ENCODE measurements at places on chromosomes 16 and 17.
A peak's percentile ranks its signal among the peaks of the same experiment; 100 is the strongest.

- peak; percentile 79 for DNase-seq
Observed at GRCh38 chr16:17339764-17340541, 130.8 kb downstream of the XYLT1 start.

DNA sequence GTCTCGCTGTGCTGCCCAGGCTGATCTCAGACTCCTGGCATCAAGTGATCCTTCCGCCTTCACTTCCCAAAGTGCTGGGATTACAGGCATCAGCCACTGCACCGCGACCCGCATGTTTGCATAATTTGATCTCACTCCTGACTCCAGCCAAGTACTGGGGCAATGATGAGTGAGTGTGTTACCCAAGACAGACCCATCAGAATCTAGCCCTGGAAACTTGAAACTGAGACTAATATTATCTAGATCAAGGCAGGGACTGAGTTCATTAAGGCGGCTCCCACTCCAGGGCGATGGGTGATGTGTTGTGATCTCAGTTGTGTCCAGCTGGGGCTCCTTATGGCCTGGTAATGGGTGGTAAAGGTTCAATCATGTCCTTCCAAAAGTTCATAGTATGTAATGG, 53.4 kb downstream of the EMP2 start:
- no peak for DNase-seq

GRCh38 chr17:80232438-80232837, 12.2 kb downstream of the SLC26A11 start:
- no peak for DNase-seq

DNA sequence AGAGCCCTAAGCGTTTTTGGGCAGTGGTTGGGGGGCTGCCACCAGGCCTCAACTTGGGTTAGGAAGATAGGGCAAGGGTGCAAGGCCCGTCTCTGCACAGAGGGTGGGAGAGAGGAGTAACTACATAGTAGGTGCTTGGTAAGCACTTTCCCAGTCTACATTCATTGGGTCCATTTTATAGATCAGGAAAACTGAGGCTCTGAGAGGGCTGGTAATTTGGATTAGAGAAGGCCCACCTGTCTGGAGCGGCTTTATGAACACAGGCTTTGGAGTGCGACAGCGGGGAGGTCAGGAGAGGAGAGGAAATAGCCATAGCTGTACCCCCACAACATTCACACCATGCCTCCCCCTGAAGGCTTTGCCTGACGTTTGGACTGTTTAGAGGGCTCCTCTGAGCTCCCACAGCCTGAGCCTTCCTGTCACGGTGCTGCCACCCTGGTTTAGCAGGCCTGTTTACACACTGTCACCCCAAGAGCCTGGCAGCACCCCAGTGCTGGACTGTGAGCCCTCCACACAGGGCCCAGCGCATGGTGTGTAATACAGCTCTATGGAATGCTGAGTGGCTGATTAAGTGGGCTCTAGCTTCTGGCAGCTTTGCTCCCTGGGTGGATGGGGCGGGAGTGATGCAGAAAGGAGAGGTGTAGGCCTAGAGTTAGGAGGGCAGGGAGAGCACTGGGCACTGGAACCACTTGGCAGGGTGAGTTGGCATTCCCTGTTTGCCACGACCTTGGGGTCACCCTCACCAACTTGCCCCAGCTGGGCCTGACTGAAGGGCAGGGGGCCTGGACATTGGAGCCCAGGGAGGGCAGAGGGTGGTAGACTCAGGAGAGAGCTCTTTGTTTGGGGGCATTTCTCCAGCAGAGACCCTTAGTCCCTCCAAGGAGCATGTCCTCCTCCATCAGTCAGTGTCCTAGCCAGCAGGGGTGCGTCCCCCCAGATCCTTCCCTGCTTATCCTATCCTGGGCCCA, 73.7 kb downstream of the RAI1 start:
- no peak for DNase-seq

GRCh38 chr16:63315229-63315628, 1279.0 kb upstream of the CDH8 start:
- no peak for DNase-seq

- DNase-seq = no peak
Observed at GRCh38 chr17:77716289-77716926, 242.1 kb upstream of the TNRC6C start.

DNA sequence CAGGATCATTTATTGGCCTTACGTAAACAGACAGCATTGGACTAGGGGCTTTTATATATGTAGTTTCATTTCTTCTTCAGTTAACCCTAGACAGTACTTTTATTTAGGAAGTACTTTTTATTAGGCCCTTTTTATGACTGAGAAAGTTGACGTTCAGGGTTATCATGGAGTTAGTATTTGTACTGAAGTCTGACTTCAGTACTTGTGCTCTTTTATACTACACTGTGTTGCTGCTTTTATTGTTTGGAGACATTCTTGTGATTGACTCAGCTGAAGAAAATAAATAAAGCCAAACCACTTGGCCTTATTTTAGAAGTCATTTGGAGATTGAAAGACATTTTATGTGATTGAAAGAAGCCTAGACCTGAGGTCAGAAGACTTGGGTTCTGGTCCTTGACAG, 6.9 kb downstream of the LIG3 start:
- no peak for DNase-seq

DNA sequence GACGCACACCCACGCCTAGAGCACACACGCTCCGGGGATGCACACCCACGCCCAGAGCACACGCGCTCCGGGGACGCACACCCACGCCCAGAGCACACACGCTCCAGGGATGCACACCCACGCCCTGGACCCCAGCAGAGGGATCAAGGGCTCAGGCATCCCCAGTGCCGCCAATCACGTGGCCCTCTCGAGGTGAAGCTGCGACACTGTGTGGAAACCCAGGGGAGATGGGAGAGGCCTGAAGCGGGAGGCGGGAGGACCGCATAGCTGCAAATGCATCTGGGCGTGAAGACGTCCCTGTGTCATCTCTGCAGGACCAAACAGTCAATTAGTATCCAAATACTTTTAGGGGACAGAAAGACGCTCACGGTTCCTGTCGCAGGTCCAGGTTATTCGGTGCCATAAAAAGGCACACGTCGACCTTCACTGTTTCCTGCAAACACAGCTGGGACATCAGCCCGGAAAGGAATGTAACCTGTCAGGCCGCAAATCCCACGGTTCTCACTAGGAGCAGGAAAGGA, 56.4 kb downstream of the TBC1D16 start:
- DNase-seq = no peak

- no peak for DNase-seq
Observed at GRCh38 chr17:80962356-80963329, 29.0 kb upstream of the CHMP6 start.

DNA sequence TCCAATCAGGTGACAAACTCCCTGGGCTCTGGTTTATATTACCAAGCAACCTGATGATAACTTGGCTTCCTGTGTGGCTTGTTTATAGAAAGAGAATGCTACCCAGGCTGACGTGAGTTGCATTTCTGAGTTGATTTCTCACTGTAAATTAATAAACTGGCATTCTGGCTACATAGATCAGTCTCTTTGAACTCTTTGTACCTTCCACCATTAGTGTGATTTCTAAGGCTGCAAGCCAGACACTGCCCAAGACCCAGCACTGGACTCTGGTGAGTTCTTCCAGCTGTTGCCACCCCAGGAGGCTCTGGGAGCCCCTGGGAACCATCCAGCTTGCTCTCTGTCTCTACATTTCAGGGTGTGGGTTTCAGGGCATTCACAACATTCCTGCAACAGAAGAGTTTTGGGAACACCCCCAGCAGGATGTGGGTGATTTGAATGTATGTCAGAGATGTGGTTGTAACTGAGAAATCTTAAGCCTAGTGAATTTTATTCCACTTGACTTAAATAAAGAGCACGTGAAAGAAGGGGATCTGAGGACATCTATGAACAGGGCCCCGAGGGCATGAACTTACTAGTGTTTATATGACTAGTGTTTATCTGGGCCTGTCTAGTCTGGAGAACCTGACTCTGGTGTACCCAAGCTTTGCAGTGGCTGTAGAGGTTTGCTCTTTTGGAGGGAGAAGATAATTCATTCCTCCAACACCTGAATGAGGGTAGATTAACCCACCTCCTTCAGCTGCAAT, 30.3 kb upstream of the LRRC37A start:
- DNase-seq = peak; percentile 94

DNA sequence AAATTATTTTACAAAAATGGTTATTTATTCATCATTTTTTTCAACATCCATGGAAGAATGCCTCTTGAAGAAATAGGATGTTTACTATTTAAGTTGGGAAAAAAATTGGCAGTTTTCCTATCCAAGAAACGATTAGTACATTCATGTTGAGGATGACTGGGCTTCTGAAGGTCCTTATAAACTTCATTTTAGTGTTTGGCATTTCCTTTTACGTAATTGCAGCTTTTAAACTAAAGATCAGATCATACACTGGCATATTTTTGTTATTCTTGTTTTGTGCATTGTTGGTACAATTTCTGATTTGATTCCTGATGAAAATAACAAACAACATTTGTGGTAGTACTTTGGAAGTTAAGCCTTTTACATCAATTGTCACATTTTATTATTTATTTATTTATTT, 11.5 kb downstream of the KCNJ16 start:
- no peak for DNase-seq

DNA sequence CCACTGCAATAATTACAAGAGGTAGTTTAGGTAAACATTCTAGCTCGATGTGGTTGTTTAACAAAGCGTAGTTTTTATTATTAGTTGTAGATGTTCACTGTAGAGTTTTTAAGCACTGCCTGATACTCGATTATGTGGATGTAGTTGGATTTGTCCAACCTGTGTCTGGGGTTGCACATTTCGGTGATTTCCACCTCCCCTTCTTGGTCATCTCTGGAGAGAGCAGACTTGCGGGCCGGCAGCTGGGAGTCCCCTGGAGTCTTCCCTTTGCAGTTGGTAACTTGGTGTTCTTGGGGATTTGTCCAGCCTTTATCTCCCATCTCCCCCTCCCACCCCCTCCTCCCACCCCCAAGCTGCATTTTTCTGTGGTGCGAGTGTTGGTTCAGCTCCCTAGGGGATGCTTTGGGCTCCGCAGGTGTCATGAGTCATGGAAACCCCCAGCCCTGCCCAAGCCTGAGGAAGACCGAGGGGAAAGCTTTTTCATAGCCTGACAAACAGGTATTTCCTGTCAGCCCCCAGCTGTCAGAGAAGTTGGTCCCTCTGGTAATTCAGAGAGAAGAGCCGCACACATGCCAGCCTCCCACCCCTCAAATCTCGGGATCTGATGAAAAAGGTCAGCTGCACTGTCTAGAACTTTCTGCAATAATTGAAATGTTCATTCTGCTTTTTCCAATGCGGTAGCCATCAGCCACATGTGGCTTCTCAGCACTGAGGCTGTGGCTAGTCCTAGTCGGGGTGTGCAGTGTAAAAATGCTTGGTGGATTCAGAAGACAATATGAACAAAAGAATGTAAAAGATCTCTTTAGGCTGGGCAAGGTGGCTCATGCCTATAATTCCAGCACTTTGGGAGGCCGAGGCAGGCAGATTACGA, 50.3 kb downstream of the KSR1 start:
- peak; percentile 9 for DNase-seq

DNA sequence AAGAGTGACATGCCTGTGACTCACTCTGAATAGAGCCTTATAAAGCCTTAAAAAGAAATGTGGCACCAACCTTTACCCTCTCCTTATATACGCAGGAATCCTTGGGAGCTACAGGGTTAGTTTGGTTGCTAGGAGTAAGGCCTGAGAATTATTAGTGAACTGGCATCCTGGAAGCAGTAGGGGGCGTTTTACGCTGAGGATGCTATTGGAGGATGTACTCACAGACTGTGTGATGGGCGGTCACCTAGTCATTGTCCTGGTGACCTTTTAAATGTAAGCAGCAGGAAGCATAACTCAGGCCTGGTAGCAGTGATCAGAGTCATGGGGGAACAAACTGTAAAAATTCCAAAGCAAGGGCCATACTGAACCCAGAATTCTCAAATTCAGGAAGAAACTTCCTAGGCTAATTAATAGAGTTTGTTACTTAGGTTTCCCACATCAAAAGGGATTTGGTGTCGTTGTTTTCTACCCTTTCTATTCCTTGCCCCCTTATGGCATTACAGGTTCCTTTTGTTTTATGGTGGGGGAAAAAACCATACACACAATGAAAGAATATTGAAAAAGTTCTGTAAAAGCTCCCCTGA, 153.8 kb downstream of the SNX11 start:
- DNase-seq = peak; percentile 19

- DNase-seq = peak; percentile 96
Observed at GRCh38 chr16:86457501-86458148, 52.7 kb upstream of the FOXF1 start.

DNA sequence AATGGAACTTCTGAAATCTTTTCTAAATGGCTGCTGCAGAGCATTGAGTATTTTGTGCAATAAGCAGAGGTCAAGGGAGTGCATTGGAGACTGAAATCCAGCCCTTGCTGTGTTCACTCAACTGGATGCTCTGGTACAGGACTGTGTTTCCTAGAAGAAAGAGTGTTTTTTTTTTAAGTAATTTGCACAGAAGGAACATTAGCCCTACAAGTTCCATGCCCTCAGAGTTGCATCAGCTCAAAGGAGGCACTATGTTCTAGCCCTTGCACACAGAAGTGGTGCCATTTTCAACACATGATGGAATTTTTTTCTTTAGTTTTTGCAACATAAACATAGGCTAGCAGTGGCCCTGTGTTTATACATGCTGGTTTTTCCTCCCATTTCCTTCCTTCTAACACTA, 144.1 kb upstream of the HLF start:
- DNase-seq = no peak

DNA sequence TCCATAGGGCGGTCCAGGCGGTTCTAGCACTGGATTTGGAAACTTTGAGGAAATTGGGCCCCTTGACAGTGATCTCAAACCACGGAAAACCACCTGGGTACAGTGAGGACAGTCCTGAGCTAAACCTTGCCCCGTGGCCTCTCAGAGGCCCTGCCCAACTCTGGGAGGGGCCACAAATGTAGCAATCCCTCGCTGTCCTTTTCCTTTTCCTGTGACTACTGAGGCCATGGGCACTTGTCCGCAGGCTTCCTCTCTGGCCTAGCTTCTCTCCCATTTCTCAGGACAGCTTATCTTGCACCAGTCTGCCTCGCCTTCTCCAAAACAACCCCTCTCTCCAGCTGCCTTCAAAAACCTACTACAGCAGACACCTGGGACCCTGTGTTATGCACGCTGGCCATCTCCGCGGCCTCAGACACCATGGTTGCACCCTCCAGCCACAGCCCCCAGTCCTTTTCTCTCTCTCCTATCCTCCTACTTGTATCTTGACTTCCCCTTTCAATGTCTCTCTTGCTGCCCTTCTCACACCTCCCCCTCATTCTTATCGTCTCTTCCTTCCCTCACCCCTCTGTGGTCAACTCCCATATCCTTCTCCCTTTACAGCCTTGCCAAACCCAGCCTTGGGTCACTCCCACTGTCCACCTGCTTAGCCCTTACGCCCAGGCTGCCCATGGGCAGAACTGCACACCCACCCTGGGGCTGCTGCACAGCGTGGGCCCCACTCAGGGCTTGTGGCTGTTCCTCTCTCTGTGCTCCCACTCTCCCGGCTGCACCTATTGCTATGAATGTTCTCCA, 7.6 kb downstream of the SCPEP1 start:
- DNase-seq = no peak
